Hematopoietic multipotent progenitor cell treated with erythropoietin and hydrocortisone succinate and interleukin-3 and kit ligand, for 4 days (in vitro differentiated cells): ENCODE measurements at places on chromosomes 5 and 9.

- no peak for DNase-seq
These were observed 185.7 kb downstream of the ATPSCKMT start for GRCh38 chr5:10063997-10064396.

DNA sequence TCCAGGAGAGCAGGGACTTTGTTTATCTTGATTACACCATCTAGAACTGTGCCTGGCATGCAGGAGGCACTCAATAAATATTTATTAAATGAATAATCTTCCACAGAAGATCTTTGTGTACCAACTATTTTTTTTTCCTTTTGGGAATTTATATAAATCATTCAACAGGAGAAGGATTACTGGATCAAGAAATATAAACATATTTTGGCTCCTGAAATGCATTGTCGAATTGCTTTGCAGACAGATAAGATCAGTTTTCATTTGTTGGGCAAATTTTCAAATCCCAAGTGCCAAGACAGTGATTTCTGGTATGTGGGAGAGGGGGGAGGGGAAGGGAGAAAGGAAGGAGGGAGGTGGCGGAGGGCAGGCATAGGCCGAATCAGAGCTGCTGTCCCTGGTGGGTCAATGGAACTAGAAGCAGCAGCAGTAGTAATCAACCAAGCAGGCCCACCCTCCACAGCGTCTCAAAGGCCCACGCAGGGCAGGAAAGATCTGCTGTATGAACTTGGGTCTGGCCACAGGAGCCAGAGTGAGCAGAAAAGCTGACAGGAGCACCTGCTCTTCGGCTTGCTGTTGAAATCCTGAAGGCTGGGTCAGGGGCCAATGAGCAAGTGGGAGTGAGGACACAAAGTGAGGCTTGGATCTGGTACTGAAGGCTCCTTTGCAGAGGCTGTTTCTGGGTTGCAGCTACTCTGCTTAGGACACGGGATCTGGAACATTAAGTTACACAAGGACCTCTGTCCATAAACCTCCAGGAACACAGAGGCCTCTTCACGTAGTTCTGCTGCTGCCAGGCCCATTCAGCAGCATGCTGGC, 15.8 kb upstream of the TRAF1 start:
- no peak for DNase-seq

GRCh38 chr5:133236976-133237375, 185.2 kb downstream of the HSPA4 start:
- DNase-seq: no peak

DNA sequence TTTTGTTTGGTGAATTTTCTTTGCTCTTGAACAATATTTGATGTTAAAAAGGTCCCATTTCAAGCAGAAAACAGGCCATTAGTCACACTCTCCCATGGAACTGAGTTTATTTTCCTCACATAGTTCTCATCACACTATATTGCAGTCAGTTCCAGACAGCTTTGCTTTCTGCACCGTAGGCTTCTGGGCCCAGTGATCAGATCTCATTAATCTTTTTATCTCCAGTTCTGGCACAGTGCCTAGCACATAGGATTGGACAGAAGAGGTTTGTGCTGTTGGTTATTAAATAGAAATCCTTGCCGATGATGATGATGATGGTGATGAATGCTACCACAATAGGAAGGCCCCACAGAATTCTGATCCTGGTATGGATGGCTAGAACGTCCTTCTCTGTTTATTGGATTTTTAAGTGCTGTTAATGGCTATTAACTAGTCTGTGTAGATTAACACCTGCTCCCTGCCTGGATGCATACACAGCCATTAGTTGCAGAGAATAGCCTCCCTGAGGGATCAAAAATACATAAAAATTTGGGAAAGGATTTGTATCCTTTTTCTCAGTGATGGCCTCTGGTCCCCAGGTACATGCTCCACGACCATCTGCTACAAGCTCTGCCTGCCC, 52.0 kb upstream of the NTRK2 start:
- no peak for DNase-seq

DNA sequence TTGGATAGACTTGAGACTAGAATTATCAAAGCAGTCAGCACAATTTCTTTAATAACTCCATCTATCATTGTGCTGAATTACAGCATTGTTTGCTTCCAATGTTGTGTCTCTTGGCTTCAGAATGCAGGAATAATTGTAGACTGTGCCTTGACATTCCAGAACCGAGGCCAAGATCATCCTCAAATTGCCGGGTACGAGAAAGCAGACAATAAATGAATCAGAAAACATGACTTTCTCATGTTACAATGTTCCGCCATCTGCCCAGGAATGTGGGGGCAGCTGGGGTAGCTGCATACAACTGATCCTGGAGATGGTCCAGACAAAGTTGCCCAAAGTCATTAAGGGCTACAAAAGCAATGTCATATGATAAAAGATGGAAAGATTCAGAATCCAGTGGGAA, 206.2 kb upstream of the SGCD start:
- DNase-seq: no peak

DNA sequence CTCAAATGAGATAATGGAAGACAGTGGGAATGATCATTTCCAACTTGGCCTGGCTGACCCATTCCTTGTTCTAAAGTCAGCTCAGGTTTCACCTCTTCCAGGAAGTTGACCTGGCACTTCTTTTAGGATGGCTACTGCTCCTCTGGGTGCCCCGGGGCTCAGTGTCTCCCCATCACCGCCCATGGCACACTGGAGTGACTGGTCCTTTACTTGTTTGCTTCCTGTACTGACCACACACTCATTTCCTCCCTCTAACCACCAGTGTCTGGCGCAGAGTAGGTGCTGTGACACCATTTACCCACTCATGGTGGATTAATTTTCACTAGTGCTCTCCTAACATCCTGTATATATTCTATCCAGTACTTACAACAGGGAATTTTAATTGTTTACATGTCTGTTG, 183.5 kb downstream of the CDK5RAP2 start:
- no peak for DNase-seq

GRCh38 chr5:142981475-142981874, 211.3 kb downstream of the ARHGAP26 start:
- DNase-seq: peak; percentile 16

GRCh38 chr5:135642488-135642870, 63.7 kb upstream of the CXCL14 start:
- DNase-seq: no peak

DNA sequence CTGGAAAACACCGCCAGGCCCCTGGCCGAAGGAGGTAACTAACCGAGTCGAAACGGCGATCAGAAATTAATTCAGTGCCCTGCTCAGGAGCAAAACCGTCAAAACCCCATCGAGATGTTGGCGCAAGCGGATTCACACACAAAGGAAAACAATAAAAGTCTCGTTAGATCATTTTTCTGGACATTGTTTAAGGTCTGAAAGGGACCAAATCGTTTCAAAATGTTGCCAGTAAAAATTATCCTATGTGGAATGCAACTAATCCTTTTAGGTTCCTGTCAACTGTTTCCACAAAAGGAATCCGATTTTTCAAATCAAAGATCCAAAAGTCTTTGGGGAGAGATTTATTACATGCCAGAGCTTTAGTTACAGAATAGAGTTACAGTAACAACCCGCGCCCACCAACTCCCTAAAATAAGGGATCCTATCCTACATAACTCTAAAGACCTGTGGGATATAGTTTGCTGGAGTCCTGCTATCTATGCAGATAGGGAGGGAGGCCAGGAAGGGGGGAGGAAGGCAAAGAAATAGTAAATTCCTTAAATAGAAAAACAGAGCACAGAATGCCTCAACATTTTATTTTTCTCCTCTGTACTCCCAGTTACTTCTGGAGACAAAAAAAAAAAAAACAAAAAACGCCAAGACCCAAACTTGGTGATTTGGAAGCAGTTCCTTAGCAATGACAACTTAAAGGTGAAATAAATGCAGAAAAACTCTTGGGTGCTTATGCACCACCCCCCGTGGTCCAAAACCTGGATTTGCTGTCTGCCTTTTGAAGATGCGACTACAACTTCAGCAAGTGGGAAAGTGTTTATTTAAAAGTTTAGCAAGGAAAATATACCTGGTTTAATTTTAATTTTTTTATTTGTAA, 10.6 kb downstream of the FOXD1 start:
- DNase-seq: no peak
